ENCODE measurements at places on chromosomes 7 and 10.

GRCh38 chr10:35913628-35914027 is 271.5 kb upstream of the FZD8 start:
- DNase-seq: no peak

GRCh38 chr7:12596225-12596790 is 25.8 kb downstream of the SCIN start:
- DNase-seq: no peak

GRCh38 chr10:69807122-69807521 is 5.4 kb downstream of the COL13A1 start:
- no peak for DNase-seq

DNA sequence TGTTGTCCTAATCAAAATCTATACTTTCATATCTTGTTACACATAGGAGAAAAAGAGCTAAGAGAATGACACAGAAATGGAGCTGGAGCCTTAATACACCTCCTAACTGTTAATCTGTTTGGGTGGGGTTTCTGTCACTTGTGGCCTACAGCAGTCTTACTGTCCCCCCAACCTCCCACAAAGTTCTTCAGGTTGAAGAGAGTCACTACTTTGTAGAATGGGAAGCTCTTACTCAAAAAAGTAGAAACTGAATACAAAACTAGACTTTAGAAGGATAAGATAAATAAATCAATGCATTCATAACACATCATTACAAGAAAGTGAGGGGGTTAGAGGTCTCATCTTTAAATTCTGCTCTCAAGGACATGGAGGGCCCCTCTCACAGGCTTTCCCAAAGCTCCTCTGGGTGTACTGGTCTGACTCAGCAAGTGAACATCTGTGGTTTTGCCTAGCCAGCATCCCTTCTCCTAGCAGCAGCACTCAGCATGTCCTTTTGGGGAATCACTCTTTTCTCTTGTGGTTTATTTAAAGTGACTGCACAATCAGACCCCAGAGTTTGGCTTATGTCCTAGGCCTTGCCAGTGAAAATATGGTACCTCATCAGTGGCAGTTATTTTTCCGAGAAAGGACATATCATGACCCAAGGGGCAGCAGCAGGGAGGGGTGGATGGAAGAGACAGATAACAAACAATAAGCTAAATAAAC is 2.0 kb upstream of the BLVRA start:
- DNase-seq: no peak

DNA sequence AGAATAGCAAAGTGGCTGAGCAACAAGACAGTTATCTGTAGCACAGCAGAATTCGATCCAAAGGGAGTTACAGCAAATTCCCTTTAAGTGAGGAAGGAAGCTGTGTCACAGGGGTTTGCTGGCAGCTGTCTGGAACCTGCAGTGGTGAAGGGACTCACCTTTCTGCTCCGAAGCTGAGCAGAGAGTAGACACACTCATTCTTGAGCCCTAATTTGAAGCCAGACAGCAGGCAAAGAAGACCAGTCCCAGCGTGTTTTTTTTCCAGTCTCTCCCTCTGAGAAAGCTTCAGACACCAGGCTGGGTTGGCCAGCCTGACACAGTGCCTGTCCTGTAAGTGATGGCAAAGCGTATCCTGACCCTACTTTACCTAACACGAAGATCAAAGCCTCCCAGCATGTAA is 210.7 kb downstream of the TRIL start:
- DNase-seq: no peak

- DNase-seq: no peak
These were observed 207.2 kb upstream of the SEMA3E start for GRCh38 chr7:83856094-83856493.

DNA sequence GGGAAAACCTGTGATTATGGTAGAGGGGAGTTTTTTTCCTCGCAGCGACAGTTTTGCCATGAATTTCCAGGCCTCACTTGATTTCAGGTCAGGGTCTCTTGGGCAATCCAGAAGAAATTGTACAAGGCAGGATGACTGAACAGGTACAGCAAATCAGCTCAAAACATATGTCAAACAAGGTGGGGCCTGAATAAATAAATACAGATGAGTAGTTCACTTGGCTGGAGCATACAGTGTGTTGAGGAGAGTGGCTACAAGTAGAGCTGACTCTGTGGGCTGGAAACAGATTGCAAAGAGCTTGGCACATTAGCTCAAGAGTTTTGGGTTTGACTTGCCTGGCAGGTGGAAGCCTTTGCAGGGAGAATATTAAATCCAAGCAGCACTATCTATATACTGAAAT is 15.0 kb downstream of the GIMAP8 start:
- no peak for DNase-seq

- DNase-seq: no peak
These were observed 3.2 kb downstream of the DNAJB12 start for GRCh38 chr10:72351479-72351878.

GRCh38 chr10:95278061-95278988 is 12.5 kb downstream of the PDLIM1 start:
- DNase-seq: no peak

- no peak for DNase-seq
These were observed 222.2 kb downstream of the DNAJB6 start for GRCh38 chr7:157558875-157559595.

GRCh38 chr7:41567731-41568114 is 135.2 kb downstream of the INHBA start:
- DNase-seq: no peak

DNA sequence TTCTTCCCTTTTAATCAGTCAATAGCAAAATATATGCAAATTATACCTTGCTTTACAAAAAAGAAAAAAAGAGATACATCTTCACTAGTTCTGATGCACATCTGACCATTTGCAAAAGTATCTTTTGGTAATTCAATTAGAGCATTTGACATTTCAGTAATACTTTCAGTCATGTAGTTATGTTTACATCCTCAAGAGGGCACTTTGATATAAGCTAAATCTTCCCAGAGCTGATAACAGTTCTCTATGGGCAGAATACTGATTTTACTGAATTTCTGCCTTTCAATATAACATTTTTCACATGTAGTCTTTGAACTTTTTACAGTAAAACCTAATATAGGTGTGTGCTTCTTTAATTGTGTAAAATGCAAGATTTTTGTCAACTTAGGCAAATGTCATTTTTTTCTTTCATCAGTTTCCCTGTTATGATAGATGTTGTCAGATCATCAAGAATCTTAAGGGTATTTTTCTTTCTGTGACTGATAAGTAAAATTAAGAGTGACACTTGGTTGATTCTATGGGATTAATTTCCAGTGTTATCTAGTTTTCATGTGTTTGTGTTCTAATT is 703.5 kb upstream of the SEMA3D start:
- no peak for DNase-seq

- DNase-seq: peak; percentile 31
These were observed 437.4 kb upstream of the GALNT17 start for GRCh38 chr7:70694434-70694970.

DNA sequence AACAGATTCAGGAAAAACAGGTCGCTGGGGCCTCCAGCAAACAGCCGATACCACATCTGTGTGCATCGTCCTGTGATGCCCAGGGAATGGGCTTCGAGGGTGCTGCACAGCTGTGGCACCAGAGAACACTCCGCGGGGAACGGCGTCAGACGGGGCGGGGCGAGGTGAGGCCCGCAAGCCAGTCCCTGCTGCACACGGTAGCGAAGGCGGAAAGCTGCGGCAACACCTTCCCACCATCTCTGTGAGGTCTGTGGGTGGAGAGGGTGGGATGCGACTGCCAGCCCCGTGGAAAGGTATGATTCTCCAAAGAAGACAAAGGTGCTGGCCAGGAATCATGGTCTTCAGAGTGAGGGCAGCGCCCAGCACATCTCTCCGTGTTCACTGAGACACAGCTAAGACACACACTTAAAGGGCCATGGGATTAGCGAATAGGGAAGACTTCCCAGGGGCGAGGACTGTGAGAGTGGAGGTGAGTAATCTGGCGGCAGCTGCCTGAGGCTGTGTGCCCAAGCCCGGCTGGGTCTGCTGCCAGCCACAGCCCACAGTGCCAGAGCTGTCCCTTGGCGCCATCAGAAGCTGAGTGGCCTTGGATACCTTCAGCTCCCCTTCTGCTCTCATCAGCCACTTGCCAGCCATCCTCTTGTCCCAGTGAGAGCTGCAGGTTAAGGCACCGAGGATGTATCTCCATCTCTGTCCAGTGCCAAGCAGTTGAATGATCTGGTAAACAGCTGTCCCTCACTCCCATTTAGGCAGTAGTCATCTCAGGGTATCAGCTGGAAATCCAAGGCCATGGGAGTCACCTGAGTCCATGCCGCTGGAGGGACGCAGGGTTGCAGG is 17.6 kb downstream of the PRKAG2 start:
- DNase-seq: no peak

DNA sequence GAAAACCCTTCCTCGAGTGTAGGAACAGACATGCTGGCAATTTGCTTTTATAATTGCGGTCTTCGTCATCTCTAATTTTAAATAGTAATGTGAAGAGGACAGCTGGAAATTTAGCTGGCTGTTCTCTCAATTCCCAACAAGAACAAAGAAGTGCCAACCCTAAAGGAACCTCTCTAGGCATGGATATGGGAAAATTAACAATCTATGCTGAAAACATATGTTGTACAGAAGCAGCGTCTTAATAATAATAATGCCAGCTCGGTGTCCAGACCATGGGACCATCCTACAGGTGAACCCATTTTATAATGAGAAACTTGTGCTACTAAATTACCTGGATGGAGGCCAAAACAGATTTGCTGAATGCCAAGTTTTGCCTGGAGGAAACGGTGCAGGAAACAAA is 641.4 kb upstream of the MGMT start:
- no peak for DNase-seq

DNA sequence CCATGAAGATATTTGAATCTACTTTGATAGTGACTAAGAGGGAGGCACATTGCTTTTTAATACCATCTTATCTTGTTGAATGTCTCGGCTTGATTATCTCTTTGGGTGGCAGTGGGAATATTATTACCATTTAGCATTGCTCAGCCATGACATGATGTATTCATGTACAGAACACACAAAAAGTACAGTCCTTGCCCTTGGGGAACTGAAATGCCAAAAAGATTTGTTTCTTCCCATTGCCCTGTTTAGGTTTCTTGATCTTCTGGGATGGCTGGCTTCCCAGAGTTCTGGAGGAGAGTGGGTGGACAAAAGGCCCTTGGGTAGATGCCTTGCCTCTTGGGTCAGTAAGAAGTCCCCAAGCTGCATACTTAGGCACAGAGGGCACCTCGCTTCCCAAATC is 23.8 kb downstream of the SUFU start:
- DNase-seq: no peak

GRCh38 chr7:154519229-154519628 is 467.0 kb downstream of the DPP6 start:
- no peak for DNase-seq

GRCh38 chr7:154844955-154845354 is 158.0 kb downstream of the PAXIP1 start:
- DNase-seq: no peak

DNA sequence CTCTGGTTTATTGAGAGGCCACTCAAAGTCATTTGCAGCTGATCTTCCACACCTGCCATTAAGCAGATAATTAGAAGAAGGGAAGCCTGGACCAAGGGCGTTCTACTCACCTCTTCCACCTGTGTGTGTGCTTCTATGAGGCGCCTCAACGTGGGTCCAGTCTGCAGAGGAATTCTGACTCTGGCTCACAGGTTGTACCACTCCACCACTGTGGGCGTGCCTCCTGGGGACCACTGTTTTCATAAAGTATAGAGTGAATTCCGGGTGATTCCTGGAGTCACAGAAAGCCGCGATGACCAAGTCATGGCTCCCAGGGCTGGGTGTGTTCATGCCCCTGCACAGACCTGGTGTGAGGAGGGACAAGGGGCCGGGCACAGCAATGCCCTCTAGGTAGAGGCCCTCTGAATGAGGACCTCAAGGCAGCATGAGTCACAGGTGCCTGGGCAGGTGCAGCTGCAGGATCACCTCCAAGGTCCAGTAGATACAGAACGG is 408.3 kb upstream of the MGMT start:
- DNase-seq: no peak

GRCh38 chr10:113550365-113550764 is 2.5 kb upstream of the HABP2 start:
- DNase-seq: no peak

- DNase-seq: no peak
These were observed 339.0 kb downstream of the RNLS start for GRCh38 chr10:88243836-88244730.

- peak; percentile 18 for DNase-seq
These were observed 10.0 kb upstream of the PCGF5 start for GRCh38 chr10:91210435-91210834.

GRCh38 chr10:88045656-88046415 is 182.4 kb downstream of the PTEN start:
- no peak for DNase-seq

DNA sequence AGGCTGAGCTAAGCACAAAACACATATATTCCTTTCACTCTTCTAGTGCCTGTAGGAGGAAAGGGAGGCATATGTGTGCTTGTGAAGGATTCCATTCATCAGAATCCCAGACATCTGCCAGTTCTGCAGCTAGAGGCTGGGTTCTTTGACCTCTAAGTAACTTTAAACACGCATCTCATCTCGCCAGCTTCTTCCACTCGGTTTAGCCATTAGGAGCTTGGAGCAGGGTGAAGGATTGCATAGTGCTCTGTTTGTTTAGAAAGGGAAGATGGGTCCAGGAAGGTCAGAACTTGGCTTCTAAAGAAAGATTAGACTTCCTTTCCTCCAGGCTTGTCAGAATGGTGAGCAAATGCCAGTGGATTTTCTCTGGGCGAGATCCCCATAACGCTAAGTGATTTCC is 43.6 kb downstream of the HK1 start:
- no peak for DNase-seq

GRCh38 chr10:20623546-20623945 is 273.6 kb downstream of the NEBL start:
- DNase-seq: no peak

DNA sequence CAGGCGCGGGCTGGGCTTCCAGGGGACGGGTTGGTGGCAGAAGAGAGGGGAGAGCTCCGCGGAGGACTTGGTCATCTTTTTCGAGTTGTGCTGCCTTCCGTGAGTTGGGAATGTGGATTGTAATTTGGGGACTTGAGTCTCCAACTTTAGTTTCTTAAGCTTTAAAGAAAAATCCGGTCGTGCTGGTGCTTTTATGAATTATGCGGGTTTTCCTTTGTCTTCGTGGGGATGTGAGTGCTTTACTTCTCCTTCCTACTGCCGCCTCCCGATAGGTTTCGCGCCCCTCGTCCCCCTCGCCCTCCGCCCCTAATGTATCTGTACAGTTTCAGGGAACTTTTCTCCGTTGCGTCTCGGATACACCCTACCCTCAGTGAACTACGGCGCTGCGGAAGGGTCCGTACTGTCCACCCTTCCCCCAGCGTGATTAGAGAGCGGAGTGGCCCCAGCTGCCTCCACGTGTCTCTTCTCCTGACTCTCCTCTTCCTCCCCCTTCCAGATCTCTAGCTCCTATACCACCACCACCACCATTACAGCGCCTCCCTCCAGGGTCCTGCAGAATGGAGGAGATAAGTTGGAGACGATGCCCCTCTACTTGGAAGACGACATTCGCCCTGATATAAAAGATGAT is 649 bp downstream of the SCD start:
- DNase-seq: no peak

DNA sequence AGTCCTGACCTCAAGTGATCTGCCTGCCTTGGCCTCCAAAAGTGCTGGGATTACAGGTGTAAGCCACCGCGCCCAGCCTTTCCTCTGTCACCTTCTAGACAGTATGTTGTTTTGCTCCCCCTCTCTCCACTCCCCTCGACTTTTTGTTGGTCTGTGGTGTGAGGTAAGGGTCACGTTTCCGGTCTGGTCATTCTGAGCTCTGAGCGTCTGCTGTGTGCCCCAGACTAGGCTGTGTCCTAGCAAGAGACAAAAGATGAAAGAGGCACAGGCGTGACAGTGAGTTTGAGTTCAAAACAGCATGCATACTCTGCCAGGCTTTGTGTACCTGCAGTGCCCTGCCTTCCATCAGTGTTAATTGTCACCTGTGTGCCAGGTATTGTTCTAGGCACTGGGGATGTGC is 87.4 kb upstream of the PPIF start:
- DNase-seq: no peak

GRCh38 chr7:15794801-15795200 is 108.3 kb upstream of the MEOX2 start:
- no peak for DNase-seq

Data from CD4-positive, alpha-beta T cell treated with Interleukin-1 beta for 1 hour (primary cell).